SHP77 (cell line): ENCODE measurements at places on chromosomes 5 and 9.

- DNase-seq = no peak
These were observed 21.9 kb downstream of the CSF2 start for GRCh38 chr5:132095424-132095972.

DNA sequence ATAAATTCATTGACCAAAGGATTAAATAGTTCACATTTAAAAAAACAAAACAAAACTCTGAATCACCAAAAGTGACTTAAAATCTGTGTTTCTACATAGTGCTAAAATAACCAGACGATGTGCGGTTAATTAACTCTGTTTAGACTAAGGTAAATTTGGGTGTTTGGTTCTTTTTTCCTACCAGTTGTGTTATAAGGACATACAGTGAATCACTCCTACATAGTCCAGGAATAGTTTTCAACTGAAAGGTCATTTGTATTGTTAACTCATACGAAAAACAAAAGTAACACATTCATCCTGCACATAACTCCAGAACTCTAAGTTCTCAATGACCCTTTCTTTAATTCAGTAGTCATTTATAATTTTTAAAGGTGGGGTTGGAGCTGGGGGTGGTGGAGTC is 203.7 kb downstream of the GLIS3 start:
- no peak for DNase-seq

DNA sequence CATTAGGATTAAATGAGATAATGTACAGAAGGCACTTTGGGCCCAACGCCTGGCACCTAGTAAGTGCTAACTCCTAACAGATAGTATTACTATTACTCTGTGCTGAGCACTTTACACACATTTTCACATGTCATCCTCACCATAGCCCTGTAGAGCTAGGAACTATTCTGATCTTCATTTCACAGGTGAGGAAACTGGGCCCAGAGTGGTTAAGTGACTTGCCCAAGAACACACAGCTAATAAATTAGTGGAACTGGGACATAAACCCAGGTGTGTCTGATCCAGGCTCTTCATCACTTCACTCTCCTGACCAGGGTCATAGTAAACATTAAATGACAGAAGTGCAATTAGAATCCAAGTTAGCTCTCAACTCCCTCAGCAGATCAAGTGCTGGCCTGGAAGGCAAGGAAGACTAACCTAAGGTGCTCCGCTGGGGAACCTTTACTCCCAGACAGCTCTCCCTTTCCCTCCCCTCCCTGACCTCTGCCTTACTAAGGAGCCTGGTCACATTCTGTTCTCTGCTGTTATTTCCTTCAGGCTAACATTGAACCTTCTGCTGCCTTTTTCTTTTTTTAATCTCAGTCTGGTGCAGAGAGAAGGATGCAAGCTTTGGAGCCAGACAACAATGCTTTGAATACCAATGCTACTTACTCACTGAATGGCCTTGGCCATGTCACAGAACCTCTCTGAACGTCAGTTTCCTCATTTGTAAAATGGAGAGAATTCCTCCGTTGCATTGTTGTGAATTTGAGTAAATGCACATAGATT is 4.1 kb upstream of the ADRA1B start:
- DNase-seq = no peak

DNA sequence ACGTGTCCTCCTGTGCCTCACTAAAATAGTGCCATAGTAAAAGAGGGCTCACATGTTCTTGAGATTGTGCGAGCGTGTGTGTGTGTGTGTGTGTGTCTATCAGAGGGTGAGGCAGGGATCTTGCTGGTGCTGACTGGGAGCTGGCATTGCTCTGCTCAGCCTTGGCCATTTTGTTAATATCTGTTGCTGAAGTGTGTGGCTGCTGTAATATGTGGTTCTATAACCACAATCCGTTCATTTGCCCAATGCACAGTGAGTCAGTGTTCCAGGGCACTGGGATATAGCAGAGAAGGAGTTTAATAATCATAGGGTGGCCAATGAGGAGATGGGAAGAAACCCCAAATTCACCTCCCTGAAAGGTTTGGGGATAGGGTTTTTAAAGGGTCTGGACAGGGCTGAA is 61.3 kb downstream of the RASGRF2 start:
- no peak for DNase-seq

DNA sequence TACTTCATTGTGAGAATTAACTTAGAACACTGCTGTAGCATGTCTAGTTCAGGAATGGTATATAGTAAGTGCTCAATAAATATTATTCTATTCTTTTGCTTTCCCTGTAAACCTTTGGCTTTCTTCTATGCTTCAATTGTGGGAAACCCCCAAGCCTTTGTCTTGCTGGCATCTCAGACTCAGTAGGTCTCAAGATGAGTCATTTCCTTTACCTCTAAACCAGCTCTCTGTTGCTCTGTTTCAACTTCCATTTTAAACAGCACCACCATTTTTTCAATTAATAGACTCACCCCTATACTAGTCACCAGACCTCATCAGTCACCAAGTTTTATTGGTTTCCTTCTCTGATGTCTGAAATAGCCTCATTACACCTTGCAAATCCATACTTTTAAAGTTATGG is 43.5 kb downstream of the DMAC1 start:
- DNase-seq = no peak

- no peak for DNase-seq
These were observed 9.7 kb upstream of the SREK1 start for GRCh38 chr5:66134407-66134861.

GRCh38 chr5:52727576-52727975 is 60.1 kb upstream of the ITGA1 start:
- DNase-seq = no peak

- DNase-seq = peak; percentile 59
These were observed 30.0 kb upstream of the TTLL11 start for GRCh38 chr9:122122903-122123632.

- no peak for DNase-seq
These were observed 128.6 kb downstream of the MAT2B start for GRCh38 chr5:163633926-163634460.

- DNase-seq = no peak
These were observed 95.7 kb upstream of the ARAP3 start for GRCh38 chr5:141777711-141778110.

- DNase-seq = no peak
These were observed 42.1 kb upstream of the SUB1 start for GRCh38 chr5:32543291-32543690.
